ENCODE measurements at places on chromosomes 7 and 10. TPM values are rescaled to one million over a fixed set of nuclear protein-coding genes. Genes with fewer than 3 reads are reported as not detected.

The KLHL7 gene
- total RNA-seq = 19.6 TPM

The ALOX5 gene
- total RNA-seq = 1.7 TPM

The GPR146 gene
- total RNA-seq = 11.7 TPM

The HDAC9 gene
- total RNA-seq = 0.08 TPM

The SLC39A12 gene
- not detected for total RNA-seq

The HOGA1 gene
- total RNA-seq = not detected

The CPVL gene
- total RNA-seq = 0.36 TPM
